ENCODE measurements at places on chromosomes 7 and 10.

DNA sequence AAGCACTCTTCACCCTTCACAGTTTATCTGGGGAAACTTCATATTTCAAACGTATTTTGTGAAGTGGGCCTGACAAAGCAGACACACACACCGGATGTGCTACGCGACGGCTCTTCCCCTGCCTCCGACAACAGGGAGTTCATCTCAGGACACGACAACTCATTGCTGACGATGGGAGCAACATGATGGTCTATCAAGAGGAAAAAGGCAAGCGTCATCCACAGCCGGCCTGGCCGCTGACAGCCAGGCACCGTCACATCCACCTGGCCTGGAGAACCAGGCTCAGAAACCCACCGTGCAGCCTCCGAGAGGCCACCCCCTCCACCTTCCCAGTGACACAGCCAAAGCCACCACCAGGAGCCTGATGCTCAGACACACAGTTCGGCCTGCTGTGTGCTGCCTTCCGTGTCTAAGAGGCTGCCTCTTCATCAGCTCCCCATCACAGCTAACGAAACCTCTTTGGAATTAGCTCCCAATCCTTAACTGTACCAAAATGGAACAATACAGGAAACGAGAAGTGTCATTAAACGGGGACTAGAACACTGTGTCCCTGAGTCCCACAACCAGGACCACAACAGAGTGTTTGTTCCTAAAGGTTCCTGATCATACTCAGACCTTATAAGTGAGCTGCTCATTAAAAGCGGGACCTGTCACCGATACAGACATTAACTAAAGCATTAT is 76.7 kb downstream of the SFMBT2 start:
- no peak for DNase-seq

- DNase-seq: no peak
Measured at GRCh38 chr7:945556-946255, 8.8 kb downstream of the ADAP1 start.

- no peak for DNase-seq
Measured at GRCh38 chr7:72025381-72025960, 386.7 kb downstream of the CALN1 start.

- no peak for DNase-seq
Measured at GRCh38 chr10:110074298-110074697, 66.5 kb downstream of the ADD3 start.

GRCh38 chr10:127715782-127716378 is 21.1 kb upstream of the FOXI2 start:
- DNase-seq: no peak

GRCh38 chr10:116891208-116891607 is 41.9 kb downstream of the ENO4 start:
- no peak for DNase-seq

DNA sequence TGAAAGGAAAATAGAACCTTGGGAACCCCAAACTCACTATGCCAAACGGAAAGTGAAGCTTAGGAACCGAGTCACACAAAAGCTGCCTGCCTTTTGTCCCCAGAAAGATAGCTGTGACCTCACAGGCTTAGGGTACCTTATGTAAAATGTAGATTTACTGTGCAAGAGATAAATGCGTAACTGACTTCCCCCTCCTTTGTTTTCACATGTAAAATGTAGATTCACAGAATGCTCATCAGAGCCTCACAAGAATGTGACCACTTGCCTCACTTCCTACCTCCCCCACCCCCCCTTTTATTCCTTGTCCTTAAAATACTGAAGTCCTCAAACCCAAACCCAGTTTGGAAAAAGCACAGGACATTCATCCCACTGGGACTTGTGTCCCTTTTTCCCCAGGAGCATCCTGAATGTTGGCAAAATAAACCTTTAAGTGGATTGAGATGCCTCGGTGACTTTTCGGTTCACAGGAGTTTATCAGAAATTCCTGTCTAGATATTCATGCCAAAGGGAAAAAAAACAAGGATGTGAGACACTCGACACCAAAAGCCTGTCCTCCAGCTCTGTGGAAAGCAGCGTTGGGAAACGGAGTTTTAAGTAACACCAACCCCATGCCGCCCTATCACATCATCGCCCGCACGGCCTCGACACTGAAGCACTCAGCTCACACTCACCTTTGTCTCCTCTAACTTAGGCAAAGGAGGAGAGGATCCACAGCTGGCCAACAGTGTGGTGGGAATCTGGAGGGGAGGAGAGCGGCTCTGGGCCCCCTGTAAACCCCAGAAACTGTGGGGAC is 45.9 kb downstream of the SVIL start:
- no peak for DNase-seq

- no peak for DNase-seq
Measured at GRCh38 chr7:2517026-2517425, 2.5 kb upstream of the LFNG start.

GRCh38 chr7:137886746-137887145 is 40.0 kb upstream of the DGKI start:
- DNase-seq: no peak
